Right kidney (tissue), 9 donors: ENCODE measurements at places on chromosomes 2 and 18.
A peak's percentile ranks its signal among the peaks of the same experiment; 100 is the strongest.

DNA sequence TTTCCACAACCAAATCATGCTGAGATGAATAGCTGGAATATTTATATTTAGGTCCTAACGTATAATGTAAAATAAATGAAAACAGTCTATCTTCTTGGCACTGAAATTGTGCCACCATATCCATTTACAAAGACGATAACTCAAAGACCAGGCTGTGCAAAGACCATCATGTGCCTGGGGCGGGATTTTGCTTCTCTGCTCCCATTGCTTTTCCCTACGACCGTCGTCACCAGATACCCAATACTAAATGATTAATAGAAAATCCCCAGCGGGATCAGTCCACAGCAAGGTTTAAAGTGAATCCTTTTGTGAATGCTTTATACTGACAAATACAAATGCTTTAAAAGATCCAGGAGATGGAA is 194.3 kb upstream of the ARL4C start:
- DNase-seq = no peak

DNA sequence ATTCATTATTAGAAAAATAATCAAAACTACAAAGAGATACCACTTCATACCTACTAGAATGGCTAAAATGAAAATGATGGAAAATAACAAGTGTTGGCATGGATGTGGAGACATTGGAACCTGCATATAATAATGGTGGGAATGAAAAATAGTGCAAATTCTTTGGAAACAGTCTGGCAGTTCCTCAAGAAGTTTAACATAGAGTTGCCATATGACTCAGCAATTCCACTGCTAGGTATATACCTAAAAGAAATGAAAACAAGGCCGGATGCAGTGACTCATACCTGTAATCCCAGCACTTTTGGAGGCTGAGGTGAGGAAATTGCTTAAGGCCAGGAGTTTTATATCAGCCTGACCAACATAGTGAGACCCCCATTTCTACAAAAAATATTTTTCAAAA is 41.6 kb upstream of the ACYP2 start:
- DNase-seq = no peak

GRCh38 chr18:11544060-11544633 is 65.2 kb upstream of the SLC35G4 start:
- DNase-seq = no peak

GRCh38 chr2:177296040-177296439 is 31.5 kb upstream of the NFE2L2 start:
- DNase-seq = no peak

GRCh38 chr2:58155160-58155778 is 85.9 kb downstream of the FANCL start:
- no peak for DNase-seq

DNA sequence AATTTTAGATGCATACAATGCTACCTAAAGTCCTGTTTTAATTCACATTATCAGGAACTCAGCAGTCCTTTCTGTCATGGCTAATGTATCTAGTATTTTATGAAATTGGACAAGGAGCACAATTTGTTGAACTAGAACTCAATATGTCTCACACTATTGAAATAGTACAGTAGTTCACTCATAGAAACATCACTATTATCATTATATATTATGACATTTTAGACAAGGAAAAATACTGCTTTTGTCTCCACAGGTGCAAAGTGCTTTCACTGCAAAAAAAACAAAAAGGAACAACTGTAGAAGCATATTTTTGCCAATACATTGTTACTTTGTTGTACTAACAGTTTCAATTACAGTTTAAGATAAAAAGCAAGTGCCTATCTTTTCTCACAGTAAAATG is 419.2 kb upstream of the CDH19 start:
- no peak for DNase-seq

DNA sequence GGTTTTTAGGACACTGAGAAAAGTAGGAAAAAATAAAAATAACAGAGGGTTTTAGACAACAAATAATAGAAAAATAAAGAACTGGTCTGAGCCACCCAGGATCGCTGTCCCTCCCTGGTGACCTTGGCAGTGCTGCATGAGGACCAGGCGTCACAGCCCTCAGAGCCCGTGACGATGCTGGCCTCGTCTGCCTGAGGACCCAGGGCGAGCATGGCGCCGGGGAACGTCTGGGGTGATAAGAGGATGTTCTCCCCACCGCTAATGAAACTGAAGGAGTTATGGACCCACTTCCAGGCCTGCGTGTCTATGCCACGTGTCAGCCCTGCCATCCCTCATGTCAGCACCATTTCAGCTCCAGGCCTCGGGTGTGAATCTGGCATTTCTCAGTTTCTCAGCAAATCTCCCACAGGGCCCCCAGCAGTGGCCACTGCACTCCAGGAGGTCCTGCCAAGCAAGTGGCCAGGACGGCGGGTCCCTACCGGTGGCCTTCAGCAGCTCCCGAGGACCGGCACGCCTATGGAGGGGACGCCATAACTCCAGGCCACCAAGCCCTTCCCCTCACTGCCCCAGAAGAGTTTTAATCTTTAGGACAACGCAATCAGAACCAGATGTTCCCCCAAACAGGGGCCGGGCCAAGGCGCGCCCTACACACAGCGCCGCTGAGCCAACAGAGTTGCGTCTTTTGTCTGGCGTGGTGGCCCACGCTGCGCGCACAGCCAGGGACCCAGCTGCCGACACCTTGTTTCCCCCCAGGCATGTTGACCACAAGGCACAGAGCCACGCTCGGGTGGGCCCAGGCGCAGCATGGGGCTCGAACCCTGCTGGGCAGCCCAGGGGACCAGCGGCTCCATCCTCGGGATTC is 179.7 kb downstream of the TWIST2 start:
- no peak for DNase-seq

- no peak for DNase-seq
Measured at GRCh38 chr18:48202350-48203260, 206.6 kb downstream of the ZBTB7C start.

DNA sequence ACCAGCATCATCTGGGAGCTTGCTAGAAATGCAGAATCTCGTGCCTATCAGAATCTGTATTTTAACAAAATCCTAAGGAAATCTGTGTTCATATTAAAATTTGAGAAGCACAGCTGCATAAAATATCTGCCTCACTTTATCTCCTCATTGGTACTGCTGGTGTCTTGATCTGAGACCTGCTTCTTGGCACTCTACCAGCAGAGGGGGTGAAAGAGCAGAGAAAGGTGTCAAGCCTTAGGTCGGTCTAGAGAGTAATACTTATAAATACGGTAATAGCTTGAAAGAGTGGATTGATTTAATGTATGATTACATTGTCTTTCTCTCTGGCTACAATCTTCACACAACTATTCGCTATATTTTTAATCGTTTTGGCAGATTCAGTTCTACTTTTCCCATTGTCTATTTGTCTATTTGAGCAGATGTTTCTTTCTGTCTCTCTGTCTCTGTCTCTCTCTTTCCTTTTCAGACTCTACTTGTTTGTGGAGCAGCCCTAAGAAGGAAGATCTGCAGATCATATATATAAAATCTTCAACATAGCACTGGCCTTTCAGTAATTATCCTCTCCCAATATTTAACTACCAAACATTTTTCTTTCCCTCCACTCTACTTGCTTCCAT is 1.7 kb upstream of the GCG start:
- peak; percentile 10 for DNase-seq
